SHP77 treated with DMSO at 0.1 percent for 48 hours (cell line): ENCODE measurements at places on chromosomes 2 and 18.

- DNase-seq = no peak
Observed at GRCh38 chr2:2657121-2657962, 326.3 kb upstream of the MYT1L start.

DNA sequence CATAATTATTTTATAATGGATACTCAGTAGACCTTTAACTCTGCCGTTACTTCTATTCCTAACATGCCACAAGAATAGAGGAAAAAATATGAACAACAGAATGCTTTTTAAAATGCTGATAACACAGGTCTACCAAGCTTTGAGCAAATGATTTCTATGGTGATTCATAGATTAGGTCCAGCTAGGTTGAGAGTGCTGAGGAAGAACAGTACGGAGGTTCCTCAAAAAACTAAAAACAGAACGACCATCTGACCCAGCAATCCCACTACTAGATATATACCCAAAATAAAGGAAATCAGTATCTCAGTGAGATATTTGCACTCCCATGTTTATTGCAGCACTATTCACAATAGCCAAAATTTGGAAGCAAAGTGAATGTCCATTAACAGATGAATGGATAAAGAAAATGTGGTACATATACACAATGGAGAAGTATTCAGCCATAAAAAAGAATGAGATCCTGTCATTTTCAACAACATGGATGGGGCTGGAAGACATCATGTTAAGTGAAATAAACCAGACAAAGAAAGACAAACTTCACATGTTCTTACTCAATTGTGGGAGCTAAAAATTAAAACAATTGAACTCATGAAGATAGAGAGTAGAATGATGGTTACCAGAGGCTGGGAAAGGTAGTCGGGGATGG is 111.6 kb upstream of the SERTAD2 start:
- DNase-seq = no peak

DNA sequence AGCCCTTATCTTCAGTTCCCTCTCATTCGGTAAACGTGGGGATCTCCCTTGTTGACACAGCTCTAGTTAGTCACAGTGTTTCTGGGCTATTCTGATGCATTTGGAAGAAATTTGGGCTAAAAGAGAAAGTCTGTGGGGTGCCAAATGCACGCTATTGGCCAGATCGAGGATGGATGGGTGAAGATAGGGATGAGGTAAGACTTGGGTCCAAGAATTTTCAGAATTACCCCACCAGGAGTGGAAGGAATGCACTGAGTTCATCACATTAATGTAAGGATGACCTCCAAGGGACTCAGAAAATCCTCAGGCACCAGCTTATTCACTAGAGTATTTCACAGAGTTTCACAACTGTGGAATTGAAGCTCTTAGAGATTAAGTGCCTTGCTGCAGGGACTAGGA is 49.3 kb downstream of the NRP2 start:
- no peak for DNase-seq

DNA sequence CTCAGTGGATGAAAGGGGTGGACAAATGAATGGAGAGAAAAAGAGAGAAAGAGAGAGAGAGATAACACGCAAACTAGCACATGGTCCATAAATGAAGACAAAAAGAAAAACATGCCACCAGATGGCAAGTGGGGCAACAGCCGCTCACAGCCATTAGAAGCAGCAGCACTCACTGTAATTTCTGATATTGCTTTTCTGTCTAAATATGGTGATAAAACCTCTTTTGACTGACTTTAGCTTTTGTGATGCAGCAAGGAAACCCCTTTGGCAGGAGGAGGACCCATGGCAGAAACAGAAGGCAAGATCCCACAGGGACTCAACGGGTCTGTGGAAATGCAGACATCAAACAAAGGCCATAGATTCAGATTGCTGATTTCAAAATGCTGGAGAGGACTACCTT is 88.0 kb upstream of the CDH20 start:
- DNase-seq = no peak

- DNase-seq = no peak
Observed at GRCh38 chr2:44168681-44169154, at the start of gene PPM1B. Gene PPM1B, plus strand, starts transcription at chr2:44168875. Its CDS starts 32,325 bp downstream, at chr2:44201200.

GRCh38 chr2:105636109-105636740 is 108.5 kb upstream of the NCK2 start:
- DNase-seq = no peak

DNA sequence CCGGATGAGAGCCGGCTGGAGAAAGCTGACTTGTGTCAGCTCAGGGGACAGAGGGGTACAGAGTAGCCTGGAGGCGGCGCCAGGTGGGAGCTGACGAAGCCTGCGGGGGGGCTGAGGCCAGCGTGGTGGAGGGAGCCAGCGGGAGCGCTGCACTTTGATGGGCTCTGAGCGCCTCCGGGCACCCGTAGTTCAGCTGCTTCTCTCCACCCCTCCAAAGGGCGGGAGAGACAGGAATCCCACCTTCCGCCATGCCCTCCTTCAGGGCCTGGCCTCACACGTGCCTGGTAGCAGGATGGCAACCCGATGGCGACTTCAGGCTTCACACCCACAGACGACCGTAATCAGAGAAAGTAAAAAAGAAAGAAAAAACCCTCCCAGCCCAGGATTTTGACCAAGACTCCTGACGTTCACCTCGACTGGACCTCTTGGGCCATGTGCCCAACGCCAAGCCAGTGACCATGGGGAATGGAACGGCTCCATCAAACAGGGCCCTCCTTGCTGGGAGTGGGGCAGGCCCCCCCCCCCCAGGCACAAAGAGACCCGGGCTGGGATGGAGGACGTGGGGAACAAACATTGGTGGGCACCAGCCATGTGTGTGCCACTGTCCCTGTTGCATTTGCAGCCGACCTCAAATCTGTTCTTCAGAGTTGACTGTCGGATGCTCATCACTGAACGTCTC is 60.7 kb upstream of the ASAP2 start:
- DNase-seq = no peak

- no peak for DNase-seq
Observed at GRCh38 chr18:59744271-59744721, 47.1 kb upstream of the CCBE1 start.

DNA sequence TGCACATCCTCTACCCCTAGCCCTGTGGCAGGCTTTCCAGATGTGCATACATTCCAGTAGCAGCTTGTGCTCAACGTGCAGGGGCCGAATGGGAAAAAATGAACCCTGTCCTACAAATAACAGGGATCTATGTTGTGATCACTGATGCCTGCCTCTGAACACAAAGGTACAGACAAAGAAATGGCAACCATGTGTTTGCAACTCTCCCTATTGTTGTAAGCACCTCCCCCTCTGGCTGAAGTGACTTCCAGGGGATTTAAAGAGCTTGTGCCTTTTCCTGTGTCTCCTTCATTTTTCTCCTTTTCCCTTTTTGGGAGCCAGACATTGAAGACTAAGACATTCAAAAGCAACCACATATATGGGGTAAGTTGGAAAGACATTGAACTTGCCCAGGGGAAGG is 21.6 kb downstream of the ARHGAP25 start:
- DNase-seq = no peak
